ENCODE measurements at places on chromosomes 5 and 9.

GRCh38 chr9:76180541-76180940, 213.7 kb downstream of the RFK start:
- DNase-seq, result peak; percentile 37

- DNase-seq, result no peak
Observed at GRCh38 chr5:38379350-38379937, 121.1 kb downstream of the EGFLAM start.

- no peak for DNase-seq
Observed at GRCh38 chr9:35842795-35843194, 13.8 kb downstream of the TMEM8B start.

- DNase-seq, result no peak
Observed at GRCh38 chr9:34219421-34219820, 40.6 kb downstream of the UBAP1 start.

- DNase-seq, result peak; percentile 25
Observed at GRCh38 chr5:7897014-7897600, 28.2 kb downstream of the MTRR start.

GRCh38 chr5:170342153-170342725, 44.7 kb upstream of the LCP2 start:
- DNase-seq, result no peak

GRCh38 chr9:134406366-134407120, 80.3 kb downstream of the RXRA start:
- peak; percentile 27 for DNase-seq

DNA sequence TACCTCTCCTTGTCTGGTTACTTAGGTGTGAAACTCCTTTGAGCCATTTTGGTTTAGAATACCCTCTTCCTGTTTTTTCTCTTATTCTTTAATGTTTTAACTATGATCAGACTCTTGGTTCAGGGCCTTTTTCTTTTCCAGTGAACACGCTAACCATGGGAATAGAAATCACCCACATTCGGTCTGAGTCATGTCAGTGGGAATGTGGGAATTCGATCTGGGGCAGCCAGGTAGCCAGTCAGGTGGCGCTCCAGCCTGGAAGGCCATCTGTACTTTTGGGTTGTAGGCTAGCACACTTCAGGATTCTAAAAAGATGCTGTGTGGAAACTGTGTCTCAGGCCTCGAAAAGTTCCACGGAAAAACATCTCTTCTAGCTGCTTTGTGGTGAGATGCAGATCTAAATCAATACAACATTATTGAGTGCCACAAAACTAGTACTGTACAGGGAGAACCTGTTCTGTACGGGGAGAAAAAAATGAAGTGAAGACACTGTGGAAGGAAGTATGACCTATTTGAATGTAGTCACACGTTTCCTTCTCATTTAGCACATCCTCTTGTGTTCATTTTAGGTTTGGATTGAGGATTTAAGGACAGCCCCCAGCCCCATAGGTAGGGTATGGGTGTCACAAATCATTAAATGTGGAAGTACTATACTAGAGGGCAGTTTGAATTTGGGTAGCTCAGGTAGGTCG, 36.4 kb downstream of the SNX30 start:
- DNase-seq, result peak; percentile 4

DNA sequence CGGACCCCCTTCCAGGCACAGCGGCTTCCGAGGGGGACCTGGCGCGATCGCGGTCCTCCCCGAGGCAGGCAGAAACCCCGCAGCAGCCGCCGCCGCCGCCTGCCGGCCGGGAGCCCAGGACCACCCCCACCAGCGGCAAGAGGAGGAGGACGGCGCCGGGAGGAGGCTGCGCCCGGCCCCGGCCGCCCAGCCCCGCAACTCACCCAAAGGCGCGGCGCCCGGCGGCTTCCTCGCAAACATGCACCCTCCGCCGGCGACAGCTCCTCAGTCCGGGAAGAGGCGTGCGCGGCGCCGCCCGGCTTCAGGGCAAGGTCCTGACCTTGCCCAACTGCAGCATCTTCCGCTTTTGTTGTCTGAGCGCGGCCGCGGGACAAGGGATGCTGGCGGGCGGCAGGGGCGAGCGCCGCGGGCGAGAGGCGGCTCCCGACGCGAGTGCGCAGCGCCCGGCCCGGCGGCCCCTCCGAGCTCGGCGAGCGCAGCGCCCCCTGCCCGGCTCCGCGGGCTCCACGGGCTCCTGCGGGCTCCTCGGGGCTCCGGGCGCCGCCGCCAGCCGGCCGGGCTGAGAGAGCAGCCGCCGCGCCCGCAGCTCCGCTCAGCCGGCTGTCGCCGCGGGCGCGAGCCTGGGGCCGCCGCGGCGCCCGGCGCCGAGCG, 507 bp downstream of the CTNND2 start:
- DNase-seq, result no peak

GRCh38 chr5:161342886-161343285, 203.6 kb downstream of the GABRB2 start:
- no peak for DNase-seq

DNA sequence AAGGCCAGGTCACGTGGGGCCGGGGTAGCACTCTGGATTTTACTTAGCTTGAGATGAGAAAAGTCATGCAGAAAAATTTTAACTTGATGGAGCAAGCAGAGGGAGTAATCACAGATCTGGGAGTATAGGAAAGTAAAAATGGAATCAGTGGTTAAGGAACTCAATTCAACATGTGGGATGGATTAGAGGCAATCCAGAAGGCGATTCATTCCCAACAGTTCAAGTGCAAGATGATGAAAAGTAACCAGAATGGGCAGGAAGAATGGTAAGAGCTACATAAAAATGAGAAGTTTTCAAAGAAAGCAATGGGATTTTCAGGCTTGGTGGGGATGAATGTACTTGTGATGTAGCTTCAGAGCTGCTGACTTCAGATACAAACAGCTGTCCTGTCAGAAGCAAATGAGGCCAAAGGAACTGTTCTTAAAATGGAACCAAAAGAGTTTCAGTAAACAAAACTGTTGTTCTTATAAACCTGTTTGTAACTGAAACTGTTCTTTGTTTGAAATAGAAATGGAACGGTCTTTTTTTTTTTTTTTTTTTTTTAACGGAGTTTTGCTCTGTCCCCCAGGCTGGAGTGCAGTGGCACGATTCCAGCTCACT, 5.6 kb upstream of the SEC24A start:
- no peak for DNase-seq

DNA sequence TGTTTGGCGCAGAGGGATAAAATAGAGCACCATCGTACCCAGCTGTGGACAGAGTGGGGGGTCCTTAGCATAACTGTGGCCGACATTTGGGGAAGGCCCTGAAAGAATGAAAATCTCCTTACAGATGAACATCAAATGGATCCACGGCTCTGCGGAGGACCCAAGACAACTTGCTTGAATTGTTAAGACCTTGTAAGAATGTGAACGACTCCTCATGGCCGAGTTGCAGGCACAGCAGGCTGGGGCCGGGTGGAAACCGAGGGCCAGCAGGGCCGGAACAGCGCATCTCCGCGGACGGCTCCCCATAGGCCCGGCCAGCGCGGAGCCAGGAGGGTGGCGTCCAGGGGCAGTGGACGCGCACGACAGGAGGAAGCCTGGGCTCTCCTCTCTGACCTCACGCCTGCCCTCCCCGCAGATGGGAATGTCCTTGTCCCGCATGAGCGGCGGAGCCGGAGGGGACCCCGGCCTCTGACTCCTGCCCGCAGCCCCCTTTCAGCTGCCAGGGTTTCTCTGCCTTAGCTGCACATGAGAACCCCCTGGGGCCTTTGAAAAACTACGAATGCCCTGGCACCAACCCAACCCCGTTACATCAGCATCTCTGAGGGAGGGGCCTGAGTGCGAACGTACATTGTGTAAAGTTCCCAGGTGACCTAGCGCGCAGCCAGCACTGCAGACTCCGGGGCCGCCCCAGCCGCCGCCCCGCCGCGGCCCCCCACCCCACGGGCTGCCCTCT, 36.2 kb upstream of the PTCH1 start:
- DNase-seq, result no peak

DNA sequence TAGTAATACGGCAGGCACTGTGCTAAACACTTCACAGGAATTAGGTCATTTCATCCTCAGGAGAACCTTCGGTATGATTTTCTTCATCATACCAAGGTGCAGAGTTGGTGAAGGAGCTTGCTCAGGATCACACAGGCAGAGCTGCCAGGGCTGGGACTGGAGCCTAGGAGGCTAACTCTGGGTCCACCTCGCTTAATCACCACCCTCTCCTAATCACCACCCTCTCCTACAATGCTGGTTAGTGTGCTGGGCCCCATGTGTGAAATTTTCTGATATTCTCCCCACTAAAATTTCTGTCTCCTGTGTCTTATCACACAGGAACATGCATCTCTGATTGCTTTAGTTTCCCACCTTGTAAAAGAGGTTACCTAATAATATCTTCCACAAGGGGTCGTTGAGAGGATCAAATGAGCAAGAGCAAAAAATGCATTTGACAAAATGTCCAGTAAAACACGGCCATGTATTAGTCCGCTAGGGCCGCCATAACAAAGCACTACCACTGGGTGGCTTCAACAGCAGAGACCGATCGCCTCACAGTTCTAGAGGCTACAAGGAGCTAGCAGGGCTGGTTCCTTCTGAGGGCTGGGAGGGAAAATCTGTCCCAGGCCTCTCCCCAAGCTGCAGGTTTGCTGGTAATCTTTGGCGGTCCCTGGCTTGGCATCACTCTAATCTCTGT, 128.2 kb upstream of the NFIB start:
- no peak for DNase-seq

DNA sequence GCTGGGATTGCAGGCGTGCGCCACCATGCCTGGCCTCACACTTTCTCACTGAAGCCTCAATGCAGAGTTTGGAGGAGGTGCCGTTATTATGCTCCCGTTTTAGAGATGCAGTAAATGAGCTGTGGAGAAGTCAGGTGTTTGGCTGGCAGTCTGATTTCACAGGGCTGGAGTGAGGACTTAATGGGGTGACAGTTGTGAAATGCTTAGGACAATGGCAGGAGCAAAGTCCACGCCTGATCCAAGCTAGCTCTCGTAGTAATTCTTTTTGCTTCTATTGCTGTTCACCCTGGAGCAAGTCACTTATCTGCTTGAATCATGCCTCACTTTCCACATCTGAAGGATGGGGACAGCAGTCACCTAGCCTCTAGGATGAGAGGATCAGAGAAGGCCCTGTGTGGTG, 21.8 kb downstream of the UNC5A start:
- no peak for DNase-seq

GRCh38 chr5:169197343-169197742, 103.6 kb downstream of the SLIT3 start:
- no peak for DNase-seq

GRCh38 chr9:76403352-76403751, 9.1 kb upstream of the RFK start:
- peak; percentile 77 for DNase-seq

GRCh38 chr5:1840071-1840547, 38.9 kb downstream of the NDUFS6 start:
- no peak for DNase-seq

DNA sequence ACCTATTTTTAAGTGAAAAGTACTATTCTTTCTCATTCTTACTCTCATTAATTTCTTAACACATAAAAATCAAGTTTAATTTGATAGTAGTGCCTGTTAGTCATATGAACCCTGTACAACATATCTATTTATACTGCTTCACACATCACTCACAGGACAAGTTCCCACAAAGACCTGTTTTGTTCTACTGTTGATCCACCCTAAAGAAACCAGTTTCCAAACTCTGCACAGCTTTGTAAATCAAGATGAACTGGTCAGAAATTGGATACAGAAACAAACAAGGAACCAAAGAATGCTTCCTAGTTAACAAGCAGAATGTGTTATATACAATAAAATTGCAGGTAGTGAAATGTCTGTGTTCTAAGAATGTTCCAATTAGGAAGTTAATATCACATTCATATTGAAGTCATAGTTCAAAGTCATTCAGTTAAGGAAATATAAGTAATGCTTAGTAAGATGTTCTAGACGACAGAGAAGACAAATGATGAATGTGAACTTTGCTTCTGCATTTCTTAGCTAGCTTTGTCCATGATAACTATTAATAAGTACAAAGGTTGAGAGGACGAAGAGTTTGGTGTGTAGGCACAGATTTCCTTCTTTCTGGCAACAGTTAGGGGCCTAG, 33.4 kb downstream of the C9orf85 start:
- no peak for DNase-seq

DNA sequence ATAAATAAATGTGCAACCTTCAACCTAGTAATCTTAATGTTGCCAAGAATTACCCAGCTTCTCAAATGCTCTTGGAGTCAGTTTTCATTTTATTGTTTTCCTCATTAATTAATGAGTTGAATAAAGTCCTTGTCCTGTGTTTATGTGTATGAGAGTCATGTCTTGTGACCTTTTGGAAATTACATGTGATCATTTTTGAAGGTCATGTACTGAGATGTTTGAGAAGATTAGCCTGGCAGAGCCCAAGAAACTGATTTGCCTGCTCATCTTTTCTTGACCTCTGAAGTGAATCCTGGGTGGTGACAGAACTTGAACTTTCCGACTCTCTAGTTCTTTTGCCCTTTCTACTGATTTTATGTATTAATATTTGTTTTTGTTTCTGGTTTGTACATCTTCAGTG, 15.4 kb downstream of the ANKRA2 start:
- DNase-seq, result no peak

DNA sequence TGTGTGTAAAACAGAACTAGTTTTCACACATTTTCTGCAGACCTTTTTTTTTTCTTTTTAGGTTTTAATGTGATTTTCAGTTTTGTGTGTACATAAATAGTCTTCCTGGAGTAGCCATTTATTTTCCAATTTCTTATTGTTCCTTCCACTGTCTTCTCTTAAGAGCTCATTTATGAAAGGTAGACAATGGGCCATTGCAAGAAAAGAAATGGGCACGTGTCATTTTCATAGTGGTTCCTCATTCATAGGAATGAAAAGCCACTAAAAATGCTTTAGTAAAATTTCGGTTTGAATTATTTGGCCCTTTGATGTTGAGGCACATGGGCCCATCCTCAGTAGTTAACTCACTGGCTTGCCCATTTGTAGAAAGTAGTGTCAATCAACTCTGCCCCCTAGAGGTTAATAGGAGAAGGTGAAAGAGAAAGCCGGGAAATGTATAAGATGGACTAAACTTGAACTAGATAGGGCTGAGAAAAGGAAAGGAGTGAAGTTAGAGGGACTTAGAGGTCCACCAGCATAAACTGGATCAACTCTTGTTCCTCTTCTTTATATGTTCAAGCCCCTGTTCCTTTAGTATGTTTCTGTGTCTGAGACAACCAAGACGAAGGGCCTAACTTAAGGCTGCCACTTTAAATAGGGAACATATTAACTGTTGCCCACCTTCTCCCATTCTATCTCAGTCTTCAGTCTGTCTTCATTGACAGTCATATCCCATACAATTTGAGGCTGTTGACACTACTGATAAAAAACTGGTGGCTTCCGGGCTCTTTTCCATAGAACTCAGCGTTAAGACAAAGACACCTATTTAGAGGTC, 72.6 kb downstream of the SMARCA2 start:
- peak; percentile 6 for DNase-seq

Data from kidney glomerular epithelial cell (primary cell).